ENCODE measurements at places on chromosomes 11 and 22.

- no peak for DNase-seq
Measured at GRCh38 chr11:60371386-60371785, 6.9 kb upstream of the MS4A7 start.

- no peak for DNase-seq
Measured at GRCh38 chr11:73366265-73366610, 10.0 kb upstream of the RELT start.

GRCh38 chr11:65404210-65404609 lies 17.8 kb downstream of the FRMD8 start:
- DNase-seq, result no peak

- no peak for DNase-seq
Measured at GRCh38 chr11:114880442-114880841, 202.1 kb downstream of the NXPE2 start.

DNA sequence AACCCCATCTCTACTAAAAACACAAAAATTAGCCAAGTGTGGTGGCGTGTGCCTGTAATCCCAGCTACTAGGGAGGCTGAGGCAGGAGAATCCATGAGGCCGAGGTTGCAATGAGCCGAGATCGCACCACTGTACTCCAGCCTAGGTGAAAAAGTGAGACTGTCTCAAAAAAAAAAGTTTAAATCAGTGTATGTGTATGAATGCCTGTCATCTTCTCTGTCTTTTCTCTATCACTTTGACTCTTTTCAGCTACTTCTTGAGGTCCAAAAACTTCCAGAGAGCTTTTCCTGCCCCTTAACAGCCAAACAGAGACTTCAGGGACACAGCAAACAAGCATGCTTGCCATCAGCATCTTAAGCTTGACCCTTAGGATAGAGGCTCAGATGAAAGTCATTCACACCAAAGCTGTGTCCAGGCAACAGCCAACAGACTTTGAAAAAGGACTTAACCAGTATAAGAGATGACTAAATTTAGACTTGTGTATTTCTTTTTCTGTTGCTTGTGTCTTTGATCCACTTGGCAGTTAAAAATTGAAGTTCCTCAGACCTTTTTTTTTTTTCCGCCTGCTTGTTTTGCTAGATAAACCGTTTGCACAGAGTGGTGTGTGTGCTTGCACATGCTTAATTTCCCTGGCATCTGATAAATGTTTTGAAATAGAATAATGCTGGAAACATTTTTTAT lies 151.9 kb downstream of the DBX1 start:
- no peak for DNase-seq

- DNase-seq, result no peak
Measured at GRCh38 chr11:9739123-9739900, 75.4 kb downstream of the SWAP70 start.

GRCh38 chr11:22715971-22716370 lies 49.6 kb downstream of the GAS2 start:
- no peak for DNase-seq

DNA sequence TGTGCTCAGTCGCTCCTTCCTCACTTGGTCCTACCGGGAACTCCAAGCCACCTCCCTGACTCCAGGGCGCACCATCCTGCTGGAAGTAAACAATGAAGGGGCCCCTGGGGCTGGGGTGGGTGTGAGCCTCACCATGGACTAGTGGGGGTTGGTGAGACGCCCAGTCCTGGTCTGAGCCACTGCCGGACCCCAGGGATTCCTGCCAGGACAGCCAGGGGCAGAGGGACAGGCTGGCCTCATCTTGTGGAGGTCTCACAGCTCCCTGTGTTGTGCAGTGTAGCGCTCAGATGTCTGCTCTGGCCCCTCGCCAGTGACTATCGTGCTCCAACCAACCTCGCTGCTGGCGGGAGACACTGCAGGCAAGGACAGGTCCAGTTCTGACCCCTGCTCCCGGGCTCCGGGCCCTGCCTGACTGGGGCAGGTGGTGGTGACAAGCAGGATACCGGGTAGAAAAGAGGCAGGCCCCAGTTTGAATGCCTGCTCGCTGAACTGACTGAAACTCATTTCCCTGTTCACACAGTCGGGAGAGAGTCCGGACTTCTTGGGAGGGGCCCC lies 1021.4 kb downstream of the BRD1 start:
- no peak for DNase-seq

DNA sequence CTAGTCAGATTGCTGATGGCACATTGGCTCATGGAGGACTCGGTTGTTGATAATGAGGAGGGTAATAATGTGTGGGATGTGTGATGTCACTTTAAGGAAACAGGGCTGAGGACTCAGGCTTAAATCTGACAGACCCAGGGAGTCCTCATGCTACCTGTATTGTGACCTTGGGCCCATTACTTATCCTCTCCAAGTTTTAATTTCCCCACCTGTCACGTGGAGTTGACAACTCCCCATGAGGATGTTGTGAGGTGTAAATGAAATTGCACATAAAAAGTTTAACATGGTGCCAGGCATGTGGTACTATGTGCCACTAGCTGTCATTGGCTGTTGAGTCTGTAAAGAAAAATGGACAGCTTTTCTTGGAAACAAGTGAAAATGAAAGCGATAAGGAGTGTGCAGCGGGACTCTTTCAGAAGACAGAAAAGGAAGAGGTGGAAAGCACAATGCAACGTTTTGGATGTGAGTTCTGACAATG lies 15.3 kb downstream of the IL10RA start:
- DNase-seq, result no peak

DNA sequence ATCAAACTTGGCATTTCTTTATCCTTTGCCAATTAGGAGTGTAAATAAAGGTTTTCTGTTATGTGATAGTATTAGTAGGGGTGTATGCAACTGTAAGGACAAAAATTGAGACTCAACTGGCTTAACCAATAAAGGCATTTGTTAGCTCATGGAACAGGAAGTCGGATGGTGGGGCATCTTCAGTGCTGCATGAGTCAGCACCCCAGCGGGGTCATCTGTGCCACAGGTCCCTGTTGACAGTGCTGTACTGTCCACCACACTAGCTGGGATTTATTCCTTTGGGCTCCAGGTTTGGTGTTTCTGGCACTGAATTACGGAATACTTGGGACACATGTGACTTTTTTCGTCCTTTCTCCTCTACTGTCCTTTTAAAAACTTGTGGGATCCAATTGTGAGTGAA lies 86.0 kb downstream of the PPP6R3 start:
- DNase-seq, result no peak

- DNase-seq, result no peak
Measured at GRCh38 chr11:67024966-67025365, 2.0 kb downstream of the SYT12 start.

Measured in GOT3 (cell line).